ENCODE measurements at places on chromosomes 7 and 10.

GRCh38 chr7:87774690-87775089, 101.5 kb downstream of the SLC25A40 start:
- DNase-seq, result no peak

DNA sequence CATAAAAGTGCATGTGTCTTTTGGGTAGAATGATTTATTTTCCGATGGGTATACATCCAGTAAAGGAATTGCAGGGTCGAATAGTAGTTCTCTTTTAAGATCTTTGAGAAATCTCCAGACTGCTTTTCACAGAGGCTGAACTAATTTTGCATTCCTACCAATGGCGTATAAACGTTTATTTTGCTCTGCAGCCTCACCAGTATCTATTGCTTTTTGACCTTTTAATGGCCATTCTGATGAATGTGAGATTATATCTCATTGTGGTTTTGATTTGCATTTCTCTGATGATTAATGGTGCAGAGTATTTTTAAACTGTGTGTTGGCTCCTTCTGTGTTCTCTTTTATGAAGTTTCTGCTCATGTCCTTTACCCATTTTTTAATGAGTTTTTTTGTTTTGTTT, 1020.1 kb downstream of the NXPH1 start:
- DNase-seq, result no peak

DNA sequence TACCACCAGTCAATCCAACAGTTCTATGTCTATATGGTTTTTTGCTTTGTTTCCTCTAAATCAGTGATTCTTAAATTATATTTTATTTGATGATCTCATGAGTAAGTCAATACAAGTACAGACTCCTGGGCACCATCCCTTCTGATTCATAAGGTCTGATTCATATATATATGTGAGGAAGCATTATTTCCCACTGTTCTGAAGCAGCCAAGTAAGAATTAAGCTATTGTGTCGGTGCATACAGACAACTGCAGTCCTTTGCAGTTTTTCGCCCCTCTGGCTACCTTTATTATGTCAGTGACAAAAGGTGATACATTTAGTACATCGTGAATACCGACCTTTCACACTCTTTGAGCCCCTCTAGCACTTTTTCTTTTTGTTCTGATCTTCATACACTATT, 1079.6 kb upstream of the C7orf33 start:
- DNase-seq, result no peak

- DNase-seq, result no peak
Observed at GRCh38 chr10:6411436-6411835, 168.6 kb downstream of the PRKCQ start.

- DNase-seq, result no peak
Observed at GRCh38 chr7:148325208-148325607, 265.4 kb upstream of the C7orf33 start.

All from stimulated activated CD4-positive, alpha-beta T cell treated with anti-CD3 and anti-CD28 coated beads, Interleukin-12 subunit alpha, Interleukin-12 subunit beta, amount 100 ng/mL, for 24 hours (primary cell).